ENCODE measurements at places on chromosomes 2 and 18.

GRCh38 chr2:21787941-21788340, 664.2 kb downstream of the TDRD15 start:
- DNase-seq, result no peak

DNA sequence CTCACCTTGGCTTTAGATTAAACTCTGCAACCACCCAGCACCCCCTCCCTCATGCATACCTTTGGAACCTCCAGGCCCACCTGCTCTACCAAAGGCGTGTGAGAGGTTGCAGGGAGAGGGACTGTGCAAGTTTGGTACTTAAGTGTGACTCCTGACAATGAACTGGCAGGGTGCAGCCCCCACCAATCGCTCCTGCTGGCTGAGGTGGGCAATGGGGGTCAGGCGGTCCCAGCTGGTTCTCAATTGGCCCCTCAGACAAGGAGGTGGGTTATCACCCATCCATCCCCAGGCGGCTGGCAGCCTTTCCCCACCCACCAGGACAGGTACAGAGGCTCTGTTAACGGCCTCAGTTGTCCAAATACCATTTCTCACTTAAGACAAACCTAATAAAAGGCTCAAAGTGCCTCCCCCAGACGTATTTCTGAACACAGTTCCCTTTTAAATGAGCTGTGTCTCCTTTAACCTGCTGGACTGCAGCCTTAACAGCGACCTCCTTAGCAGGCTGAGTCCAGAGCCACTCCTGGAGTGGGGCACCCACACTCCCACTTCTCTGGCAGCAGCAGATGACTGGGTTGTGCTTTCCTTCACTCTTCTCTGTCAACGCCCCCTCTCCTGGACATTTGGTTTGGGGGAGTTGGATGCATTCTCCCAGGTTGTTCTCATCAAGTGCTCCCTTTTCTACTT, 169.2 kb upstream of the SMAD2 start:
- no peak for DNase-seq

DNA sequence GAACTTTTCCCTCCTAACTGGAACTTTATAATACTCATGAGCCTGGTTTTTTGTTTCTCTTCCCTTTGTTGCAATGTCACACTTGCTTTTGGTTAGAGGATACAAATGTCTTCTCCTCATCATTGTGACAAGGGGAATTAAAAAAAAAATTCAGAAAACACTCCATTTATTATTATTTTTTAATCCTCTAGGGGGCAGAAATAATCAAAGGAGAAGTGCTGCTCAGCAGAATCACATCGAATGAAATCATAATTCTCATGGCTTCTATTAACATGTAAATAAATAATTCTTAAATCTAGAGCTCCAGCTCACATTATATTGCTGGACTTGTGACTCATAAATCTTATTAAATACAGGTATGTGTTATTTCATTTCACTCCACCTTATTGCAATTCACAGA, 273.8 kb downstream of the TRIB2 start:
- DNase-seq, result no peak

DNA sequence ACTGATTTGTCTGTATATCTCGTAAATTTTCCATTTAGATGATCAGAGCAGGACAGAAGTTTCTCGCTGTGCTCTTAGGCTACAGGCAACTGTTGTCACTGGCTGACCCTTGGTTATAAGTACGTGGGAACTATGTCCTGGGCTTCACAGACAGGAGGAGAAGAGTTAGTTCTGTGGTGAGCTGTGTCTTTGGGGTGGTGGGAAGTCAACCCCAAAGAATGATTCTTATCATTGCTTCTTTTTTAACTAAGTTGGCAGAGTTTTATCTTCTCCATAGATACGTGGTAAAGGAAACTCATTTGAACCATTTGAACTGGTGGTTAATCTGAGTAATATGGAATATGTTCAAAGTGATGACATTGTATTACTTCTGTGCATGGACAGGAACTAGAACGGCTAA, 230.6 kb upstream of the EPAS1 start:
- peak; percentile 80 for DNase-seq

GRCh38 chr18:51879329-51879728, 460.7 kb upstream of the DCC start:
- no peak for DNase-seq

All from fibroblast of villous mesenchyme (primary cell).